ENCODE measurements at places on chromosomes 7 and 10.

- DNase-seq, result no peak
Measured at GRCh38 chr7:108282427-108282996, 152.4 kb upstream of the LAMB4 start.

- DNase-seq, result no peak
Measured at GRCh38 chr7:155995183-155995612, 182.9 kb upstream of the SHH start.

- DNase-seq, result no peak
Measured at GRCh38 chr10:45547207-45547606, 125.4 kb downstream of the ZFAND4 start.

DNA sequence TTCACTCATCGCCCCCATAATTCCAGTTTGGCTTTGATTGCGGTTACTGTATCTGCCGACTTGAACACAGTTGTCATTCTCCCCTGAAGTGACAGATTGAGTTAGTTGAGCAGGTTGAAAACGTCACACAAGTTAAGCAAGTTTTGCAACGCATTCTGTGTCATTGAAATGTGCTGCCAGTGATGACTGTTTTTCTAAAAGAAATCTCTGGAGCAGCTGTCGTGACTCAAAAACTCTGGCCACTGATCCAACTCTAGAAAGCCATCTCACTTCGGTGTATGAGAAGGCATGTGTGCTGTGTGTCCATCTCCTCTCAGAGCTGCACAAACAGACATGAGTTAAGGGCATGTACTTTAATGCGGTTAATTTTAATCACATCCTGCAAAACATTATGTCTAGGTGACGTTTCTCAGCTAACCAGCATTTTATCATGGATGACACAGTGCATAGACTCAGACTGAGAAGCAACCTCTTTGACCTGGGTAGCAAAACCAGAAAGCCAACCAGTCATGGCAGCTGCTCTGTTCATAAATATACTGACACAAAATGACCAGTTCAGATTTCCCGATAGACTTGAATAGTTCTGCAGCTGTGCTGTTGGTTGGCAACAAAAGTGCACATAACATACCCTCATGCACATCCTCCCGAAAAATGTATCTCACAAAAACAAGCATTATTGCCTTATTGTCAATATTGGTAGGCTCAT lies 69.3 kb downstream of the CSTF2T start:
- no peak for DNase-seq

GRCh38 chr7:95996174-95996573 lies 223.8 kb downstream of the DYNC1I1 start:
- no peak for DNase-seq

- DNase-seq, result no peak
Measured at GRCh38 chr7:20214921-20215669, 2.1 kb downstream of the MACC1 start.

DNA sequence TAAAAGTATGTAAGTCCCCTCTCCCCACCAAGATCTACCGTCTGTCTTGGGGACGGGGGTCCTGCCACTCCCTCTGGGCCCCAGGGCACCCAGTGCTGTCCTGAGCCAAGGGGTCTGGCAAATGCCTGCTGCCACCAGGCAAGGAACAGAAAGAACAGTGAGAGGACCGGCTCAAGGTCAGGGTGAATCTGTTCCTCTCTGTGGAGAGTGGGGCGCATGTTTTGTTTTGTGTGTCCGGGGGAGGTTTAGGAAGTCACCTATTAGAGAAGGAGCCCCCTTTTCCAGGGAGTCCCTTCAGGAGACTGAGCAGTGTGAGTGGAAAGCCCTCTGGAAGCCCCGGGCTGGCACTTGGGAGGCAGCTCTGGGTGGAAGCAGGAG lies 158.5 kb upstream of the RHEB start:
- DNase-seq, result no peak

Measured in T follicular helper cell (primary cell).